NCI-H1694 (cell line): ENCODE measurements at places on chromosomes 13 and 19.

DNA sequence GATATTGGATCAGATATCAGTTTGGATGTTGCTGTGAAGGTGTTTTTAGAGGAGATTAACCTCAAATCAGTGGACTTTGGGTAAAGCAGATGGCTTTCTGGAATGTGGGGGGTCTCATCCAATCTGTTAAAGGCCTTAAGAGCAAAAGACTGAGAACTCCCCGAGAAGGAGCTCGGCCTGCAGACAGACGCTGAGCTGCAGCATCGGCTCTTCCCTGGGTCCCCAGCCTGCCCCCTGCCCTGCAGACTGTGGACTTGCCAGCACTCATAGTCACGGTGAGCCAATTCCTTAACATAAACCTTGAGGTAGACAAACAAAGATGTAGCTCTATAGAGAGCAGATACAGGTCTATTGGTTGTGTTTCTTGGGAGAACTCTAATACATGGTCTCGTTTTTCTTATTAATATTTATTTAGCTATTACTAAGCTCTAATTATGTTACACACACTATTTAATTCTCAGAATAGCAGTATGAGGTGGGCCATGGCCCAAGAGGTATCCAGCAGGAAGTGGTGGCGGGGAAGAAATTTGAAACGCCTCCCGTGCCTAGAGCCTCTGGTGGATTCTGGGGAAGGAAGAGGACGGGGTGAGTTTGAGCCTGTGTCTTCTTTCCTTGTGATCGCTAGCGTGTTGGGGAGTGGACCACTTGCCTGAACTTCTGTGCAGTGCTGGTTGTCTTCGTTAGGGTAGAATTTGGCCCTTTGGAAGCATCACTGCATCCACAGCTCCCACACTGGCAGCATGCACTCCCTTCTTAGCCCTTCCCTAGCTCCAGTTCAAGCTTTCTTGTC is 305.3 kb downstream of the TEX29 start:
- DNase-seq = no peak

- DNase-seq = no peak
Measured at GRCh38 chr19:10209315-10209714, 14.6 kb upstream of the DNMT1 start.

- DNase-seq = no peak
Measured at GRCh38 chr13:113077953-113078901, 27.4 kb upstream of the F7 start.

DNA sequence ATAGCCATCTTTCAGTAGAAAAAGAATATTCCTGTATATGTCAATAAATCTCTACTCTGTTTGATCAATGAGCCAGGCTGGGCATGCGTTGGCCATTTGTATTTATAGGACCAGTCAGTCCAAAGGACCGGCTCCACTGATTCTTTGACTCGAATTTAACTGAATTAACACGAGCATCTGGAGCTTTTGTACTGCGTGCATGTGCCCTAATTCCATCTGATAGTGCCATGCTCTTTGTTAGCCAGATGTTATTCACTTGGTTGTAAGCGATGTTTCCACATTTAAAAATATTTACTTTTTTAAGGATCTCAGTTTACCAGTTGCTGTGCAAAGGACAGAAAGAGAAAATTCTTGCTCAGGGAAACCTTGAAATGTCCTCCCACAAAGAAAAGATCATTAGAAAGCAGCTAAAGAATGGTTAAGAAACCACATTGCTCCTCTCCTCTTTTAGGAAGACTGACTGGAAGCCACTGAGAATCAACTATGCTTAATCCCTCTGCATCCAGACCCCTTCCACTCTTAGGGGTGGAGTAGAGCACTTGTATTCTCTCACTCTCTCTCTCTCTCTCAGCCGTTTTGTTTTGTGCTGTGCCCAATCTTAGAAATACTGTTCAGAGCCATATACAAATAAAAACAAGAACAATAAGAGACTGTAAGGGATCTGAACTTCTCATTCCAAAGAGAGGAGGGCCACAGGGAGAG is 165.8 kb downstream of the DCLK1 start:
- DNase-seq = no peak

DNA sequence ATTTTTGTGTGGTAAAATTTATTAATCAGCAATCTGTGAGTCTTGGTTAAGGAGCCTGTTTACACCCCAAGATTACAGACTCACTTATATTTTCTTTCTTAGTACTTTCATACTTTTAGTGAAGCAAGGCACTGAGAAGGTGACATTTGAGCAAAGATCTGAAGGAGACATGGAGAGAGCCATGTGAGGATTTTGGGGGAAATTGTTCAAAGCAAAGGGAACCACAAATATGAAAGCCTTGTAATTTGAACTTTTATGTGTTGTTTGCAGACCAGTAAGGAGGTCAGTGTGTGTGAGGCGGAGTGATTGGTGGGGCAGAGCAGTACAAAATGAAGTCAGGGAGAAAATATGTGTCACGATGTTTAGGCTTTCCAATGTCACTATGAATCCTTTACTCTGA is 140.7 kb upstream of the KLF12 start:
- DNase-seq = no peak

- DNase-seq = no peak
Measured at GRCh38 chr19:31353833-31354232, 4.6 kb upstream of the TSHZ3 start.

DNA sequence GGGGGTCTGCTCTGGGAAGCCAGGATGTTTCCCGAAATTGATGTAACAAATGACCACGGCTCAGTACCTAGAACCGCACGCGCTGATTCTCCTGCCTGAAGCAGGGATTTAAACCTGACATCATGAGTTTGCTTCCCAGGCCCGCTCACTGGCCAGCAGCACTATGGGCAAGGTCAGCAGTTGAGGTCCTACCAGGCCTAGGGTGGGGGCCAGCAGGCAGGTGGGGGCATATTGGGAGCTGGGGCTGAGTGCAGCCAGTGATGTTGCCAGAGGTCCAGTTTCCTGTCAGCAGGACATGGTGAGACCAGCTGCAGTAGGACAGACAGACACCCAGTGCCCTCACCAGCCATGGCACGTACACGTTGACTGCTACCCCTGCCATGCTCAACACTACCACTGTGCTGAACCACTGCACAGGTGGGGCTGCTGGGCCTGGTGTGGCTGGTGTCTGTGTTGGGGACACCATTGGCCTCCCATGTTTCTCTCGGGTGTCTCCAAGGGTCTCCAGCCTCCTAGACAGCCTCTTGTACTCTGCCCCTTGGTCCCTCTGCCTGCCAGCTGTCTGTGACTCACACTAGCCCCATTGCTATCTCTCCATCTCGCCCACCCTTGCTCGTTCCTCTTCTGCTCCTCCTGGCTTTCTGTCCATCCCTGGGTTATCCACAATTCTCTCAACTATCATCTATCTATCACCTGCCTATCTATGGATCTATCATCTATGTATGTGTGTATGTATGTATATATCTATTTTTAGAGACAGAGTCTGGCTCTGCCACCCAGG is 1.1 kb upstream of the C19orf85 start:
- no peak for DNase-seq

DNA sequence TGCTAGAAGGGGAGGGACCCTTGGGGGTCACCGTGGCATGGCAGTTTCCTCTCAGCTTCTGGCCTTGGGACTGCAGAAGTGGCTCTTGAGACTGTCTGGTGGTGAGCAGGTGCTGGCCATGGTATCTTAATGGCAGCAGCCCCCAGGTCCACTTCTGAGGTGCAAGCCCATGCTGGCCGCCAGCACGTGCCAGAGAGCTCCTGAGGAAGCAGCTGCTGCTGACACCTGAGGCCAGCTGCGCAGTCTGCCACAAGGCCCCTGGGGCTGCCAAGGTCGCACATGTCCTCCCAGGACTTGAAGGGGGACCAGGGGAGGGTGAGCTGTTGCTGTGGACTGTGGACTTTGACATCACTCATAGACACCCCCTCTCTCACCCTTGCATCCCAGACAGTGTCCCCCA is 48.0 kb downstream of the NFIX start:
- no peak for DNase-seq

- no peak for DNase-seq
Measured at GRCh38 chr19:30547246-30547645, 175.1 kb downstream of the ZNF536 start.

DNA sequence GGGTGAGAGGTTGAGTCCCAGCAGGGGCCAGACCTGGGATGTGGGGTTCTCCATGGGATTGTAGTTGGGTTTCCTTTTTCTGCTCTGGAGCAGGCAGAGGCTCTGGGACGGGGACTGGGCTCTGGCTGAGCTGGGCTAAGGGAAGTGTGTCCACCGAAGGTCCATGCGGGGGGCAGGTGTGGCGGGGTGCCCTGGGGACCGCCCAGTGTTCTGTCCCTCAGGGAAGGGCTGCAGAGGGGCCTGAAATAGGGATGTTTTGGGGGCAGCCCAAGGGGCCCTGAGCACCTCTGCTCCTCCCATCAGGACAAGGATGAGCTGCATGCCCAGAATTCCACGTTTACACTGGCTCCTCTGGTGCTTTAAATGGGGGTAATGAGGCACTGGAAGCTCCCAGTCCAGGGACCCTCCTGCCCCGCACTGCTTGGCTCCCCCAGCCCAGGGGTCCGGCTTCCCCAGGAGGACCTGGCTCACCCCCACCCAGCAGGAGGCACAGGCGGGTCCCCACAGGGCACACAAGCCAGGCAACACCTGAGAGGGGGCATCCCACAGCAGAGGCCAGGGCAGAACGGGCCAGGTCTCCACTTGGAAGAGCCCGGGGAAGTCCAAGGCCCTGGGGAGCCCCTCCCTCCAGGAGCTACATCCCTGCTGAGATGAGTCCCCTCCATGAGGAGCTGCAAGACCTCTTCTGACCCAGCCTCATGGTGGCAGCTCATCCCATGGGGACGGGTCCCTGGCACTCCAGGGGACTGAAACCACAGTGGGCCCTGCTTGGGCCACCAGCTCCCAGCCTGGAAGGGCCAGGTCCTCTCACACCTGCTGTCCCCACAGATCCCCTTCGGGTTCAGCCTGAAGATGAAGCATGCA is 14.7 kb upstream of the ZNF14 start:
- no peak for DNase-seq

DNA sequence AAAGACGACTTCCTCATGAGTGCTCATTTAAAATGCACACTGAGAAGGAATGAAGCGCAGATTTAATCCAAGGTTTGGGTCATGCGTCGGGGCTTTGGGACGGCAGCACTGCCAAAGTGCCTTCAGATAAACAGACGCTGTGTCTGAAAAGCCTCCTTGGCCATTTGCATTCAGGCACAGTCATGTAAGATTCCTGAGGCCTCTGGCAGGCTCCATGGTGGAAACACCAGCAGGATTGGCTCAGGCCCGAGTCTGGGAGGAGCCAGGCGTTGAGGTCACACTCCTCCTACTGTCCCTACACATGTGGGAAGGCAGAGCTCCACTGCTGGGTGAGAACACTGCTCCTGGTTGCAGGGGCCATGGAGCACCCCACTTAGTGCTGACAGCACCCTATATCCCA is 113.3 kb upstream of the KL start:
- no peak for DNase-seq

DNA sequence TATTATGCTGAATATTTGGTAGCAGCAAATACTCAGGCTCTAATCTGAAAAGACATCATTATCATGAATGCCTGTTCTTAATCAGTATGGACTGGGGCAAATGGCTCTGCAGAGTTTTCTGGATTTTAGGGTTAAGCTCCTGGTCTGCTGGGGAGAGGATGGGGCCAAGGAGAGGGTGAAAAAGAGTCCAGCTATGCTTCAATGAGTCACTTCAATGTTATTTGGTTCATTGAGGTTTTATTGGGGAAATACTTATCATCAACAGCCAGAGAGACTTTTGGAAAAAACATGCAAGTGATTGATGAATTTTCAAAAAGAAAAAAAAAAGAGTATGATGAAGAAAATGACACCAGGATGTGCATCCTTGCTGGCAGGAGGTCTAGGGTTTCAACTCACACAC is 278.3 kb downstream of the UQCRFS1 start:
- DNase-seq = no peak

DNA sequence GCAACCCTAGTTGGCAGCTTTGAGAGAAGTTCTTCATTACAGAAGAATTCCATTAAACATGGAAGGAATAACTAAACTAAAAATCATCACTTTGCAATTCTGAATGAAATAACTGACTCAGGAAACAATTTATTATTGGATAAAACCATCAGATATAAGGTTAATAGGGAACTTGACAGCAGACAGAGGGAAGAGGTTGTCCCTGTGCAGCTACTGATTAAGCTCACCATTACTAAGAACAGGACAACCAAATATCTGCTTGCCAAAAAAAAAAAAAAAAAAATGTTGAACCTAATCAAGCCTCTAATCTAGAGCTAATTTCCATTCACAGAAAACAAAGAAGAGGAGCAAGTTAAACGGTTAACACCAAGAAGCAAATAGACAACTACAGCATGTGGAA is 12.8 kb downstream of the N4BP2L2 start:
- no peak for DNase-seq

GRCh38 chr13:26867451-26868091 is 107.0 kb upstream of the GPR12 start:
- peak; percentile 33 for DNase-seq

DNA sequence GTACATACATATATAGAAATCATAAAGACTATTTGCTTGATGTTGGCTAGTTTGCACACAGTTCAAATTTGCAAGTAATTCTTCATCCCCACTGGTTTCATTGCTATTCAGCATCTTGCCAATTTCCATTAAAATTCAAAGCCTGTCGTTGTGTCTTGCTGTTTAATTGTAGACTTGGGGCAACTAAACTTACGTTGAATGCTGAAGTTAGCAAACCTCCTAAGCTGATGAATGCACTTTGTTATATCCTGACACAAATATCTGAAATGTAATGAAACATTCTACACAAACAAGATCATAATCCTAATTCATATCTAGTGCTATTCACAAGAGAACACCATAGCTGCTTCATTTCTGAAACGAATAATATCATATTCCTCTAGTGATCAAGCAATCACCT is 381.2 kb downstream of the ITGBL1 start:
- DNase-seq = no peak
